ENCODE measurements at places on chromosomes 4 and X. TPM values are rescaled to one million over a fixed set of nuclear protein-coding genes. Genes with fewer than 3 reads are reported as not detected.
A peak's percentile ranks its signal among the peaks of the same experiment; 100 is the strongest.

Gene JCHAIN
- total RNA-seq = not detected

- H3K4me3 ChIP-seq = no peak overlapping the region
- H3K27ac ChIP-seq = no peak overlapping the region
- no peaks in the 10 kb centered on the region for H3K36me3 ChIP-seq
- DNase-seq = no peak
- peaks cover 40% of the 10 kb centered on the region for H3K27me3 ChIP-seq
- no peaks in the 10 kb centered on the region for H3K4me1 ChIP-seq
These were observed 91.7 kb upstream of the HPF1 start for GRCh38 chr4:169849456-169849855.

DNA sequence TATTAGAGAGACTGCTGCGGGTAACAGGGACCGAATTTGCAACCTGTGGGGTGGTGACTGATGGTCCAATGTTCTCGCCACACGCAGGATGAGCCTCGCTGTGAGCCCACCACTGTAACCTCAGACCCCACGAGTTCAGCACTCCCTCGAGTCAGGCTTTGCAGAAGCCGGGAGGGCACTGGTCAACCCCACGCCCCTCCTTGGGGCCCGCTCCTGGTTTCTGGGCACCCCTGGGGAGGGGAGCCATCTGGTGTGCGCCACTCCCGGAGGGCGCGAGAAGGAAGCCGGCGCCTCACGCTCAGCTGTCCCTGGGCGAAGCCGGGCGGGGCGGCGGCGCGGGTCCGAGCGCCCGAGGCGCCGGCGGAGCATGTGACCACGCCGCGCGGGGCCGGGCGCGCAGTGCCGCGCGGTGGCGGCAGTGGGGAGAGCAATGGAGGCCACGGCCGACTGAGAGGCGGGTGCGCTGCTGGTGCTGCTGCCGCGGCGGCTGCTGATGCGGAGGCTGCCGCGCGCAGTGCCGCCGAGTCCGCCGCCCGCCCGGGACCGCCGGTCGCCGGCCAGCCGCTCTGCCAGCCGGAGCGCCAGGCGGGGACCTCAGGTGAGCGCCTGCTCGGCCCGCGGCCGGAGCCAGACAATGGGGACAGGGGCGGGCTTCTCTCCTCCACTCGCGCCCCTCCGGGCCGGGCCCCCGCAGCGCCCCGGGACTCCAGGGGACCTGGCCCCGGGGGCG, 100.1 kb downstream of the CEP135 start:
- H3K36me3 ChIP-seq = no peaks in the 10 kb centered on the region
- H3K4me1 ChIP-seq = peaks cover 10% of the 10 kb centered on the region

DNA sequence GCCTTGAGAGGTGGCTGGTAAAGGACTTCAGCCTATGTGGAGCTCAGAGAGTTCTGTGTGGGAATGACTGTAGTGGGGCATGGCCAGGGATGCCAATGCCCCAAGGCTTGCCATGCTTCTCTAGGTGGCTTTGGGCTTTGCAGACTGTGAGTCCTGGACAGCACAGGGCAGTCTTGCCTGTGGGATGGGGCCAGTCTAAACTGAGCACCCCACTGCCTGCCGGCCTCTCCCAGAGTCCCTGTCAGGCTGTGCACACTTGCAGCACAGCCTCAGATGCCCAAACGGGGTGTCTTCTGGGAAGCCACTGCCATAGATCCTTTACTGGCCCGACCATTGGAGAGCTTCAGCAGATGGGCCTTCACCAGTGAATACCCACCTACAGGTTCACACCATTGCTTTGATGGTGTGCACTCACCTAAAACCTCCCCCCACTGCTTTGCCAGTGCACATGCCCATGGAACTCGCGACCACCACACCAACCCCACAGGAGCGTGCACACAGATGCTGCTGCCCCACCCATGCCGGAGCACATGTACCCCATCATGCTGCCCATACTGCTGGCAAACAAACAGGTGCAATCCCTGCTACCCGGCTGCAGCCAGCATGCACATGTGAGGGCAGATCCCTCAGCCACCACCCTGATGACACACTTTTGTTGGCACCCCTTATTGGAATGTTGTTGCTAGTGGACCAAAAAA, 97.3 kb upstream of the CNKSR2 start:
- no peak for DNase-seq
- H3K27ac ChIP-seq = no peak overlapping the region
- H3K4me3 ChIP-seq = no peak overlapping the region

DNA sequence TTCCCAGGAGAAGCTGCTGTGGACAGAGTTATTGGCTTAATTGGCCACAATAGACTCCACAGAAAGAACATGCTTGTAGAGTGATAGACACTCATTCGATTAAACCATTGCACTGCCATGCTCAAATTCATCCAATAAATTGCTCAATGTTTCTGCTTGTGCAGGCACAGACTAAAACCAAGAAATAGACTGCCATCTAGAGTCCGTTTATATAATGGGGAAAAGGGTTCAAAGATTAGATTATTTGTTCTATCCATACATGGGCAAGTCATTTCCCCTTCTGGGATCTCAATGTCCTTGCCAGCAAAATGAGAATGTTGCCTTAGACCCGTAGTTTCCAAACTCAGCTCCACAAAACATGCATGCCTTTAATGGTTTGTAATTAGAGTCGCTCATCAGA, 8.7 kb downstream of the SMIM10 start:
- no peak for DNase-seq
- H3K36me3 ChIP-seq = no peaks in the 10 kb centered on the region
- H3K4me3 ChIP-seq = no peak overlapping the region
- H3K4me1 ChIP-seq = peaks cover 4% of the 10 kb centered on the region
- no peak overlapping the region for H3K27ac ChIP-seq
- no peaks in the 10 kb centered on the region for H3K27me3 ChIP-seq

Gene HSPA4L
- total RNA-seq = not detected

DNA sequence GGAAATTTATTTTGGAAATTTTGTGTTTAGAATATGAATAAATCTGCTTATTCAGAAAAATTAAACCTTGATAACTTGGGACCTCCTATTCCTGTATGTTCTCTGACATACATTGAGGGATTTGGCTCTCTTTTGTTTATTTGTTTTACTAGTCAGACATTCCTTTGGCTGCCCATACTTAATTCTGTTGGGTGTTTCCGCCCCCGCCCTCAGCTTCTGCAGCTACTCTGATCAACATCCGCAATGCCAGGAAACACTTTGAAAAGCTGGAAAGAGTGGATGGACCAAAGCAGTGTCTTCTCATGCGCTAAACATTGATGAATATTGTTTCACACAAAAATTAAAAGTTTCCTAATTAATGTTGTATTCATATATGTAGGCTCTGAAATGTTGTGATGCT, 40.5 kb downstream of the RRAGB start:
- no peak overlapping the region for H3K27ac ChIP-seq
- H3K27me3 ChIP-seq = no peaks in the 10 kb centered on the region
- H3K4me3 ChIP-seq = no peak overlapping the region

DNA sequence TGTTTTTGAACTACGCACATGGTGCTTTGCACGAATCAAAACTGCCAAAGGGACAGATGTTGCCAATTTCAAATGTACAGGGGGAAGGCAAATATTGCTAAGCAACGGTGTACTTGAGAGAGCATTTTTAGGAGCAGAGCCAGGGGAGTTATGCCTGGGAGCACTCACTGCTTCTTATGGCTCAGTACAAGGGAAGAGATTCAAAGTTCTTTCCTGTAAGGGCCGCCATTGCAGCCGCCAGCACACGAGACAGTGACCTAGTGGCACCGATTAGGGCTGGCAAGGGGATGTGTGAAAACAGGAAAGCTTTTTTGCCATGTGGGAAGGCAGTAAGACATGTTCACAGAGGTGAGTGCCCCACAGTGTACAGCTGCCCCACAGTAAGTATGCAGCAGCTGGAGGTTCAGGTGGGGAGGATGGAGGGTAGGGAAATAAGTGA, 133.8 kb downstream of the AFF1 start:
- no peak for DNase-seq
- H3K4me3 ChIP-seq = no peak overlapping the region
- no peak overlapping the region for H3K27ac ChIP-seq

DNA sequence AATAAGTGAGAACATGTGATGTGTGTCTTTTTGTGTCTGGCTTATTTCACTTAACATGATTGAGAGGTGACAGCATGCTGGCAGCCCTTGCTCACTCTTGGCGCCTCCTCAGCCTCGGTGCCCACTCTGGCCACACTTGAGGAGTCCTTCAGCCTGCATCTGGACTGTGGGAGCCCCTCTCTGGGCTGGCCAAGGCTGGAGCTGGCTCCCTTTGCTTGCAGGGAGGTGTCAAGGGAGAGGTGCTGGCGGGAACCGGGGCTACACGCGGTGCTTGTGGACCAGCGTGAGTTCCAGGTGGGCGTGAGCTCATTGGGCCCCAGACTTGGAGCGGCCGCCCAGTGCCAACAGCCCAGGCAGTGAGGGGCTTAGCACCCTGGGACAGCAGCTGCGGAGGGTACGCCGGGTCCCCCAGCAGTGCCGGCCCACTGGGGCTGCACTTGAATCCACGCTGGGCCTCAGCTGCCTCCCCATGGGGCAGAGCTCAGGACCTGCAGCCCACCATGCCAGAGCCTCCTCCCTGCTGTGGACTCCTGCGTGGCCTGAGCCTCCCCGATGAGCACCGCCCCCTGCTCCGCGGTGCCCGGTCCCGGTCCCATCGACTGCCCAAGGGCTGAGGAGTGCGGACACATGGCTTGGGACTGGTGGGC, 658.6 kb downstream of the GRXCR1 start:
- no peaks in the 10 kb centered on the region for H3K27me3 ChIP-seq
- no peak overlapping the region for H3K4me3 ChIP-seq
- no peak overlapping the region for H3K27ac ChIP-seq
- no peaks in the 10 kb centered on the region for H3K4me1 ChIP-seq
- H3K36me3 ChIP-seq = no peaks in the 10 kb centered on the region

GRCh38 chr4:88063634-88064296, 56.3 kb downstream of the PKD2 start:
- H3K27me3 ChIP-seq = no peaks in the 10 kb centered on the region
- H3K36me3 ChIP-seq = peaks cover 10% of the 10 kb centered on the region
- peak overlapping the region; percentile 71 for H3K27ac ChIP-seq
- no peak for DNase-seq
- no peaks in the 10 kb centered on the region for H3K4me1 ChIP-seq

DNA sequence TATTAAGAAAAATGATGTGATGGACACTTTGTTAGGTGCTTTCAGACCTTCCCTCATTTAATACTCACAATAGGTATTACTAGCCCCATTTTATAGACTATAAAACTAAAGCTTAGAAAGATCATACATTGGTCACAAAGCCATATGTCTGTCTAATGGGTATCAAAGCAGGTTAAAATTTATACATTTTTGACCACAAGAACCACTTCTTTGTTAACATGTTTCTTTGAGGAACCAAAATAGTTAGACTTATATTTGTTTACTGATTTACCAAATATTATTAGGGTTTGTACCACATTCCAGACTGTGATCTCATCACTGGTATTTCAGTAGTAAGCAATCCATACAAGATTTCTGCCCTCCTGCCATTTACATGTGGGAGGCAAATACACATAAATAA, 363.3 kb downstream of the NAF1 start:
- H3K4me1 ChIP-seq = no peaks in the 10 kb centered on the region
- no peaks in the 10 kb centered on the region for H3K36me3 ChIP-seq
- DNase-seq = no peak
- H3K27me3 ChIP-seq = no peaks in the 10 kb centered on the region
- no peak overlapping the region for H3K27ac ChIP-seq

Gene TEC
- total RNA-seq = 2.3 TPM

GRCh38 chrX:113274345-113274744, 433.7 kb upstream of the AMOT start:
- no peaks in the 10 kb centered on the region for H3K36me3 ChIP-seq
- DNase-seq = no peak
- H3K27me3 ChIP-seq = no peaks in the 10 kb centered on the region
- H3K4me1 ChIP-seq = no peaks in the 10 kb centered on the region

DNA sequence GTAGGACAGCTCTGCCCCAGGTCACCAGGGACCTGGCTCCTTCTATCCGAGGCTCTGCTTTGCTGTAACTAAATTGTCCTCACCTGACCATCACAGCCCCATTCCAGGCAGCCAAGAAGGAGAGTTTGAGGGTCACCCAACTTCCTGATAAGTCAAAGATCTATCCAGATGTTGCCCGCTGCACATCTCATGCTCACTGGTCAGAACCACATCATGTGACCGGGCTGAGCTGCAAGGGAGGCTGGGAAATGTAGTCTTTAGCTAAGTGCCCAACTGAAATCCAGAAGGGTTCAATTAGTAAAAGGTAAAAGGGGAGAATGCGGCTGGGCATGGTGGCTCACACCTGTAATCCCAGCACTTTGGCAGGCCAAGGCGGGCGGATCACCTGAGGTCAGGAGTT, 18.4 kb downstream of the HMX1 start:
- no peak overlapping the region for H3K27ac ChIP-seq
- H3K4me3 ChIP-seq = no peak overlapping the region
- H3K36me3 ChIP-seq = peaks cover 4% of the 10 kb centered on the region
- H3K27me3 ChIP-seq = peaks cover 33% of the 10 kb centered on the region
- DNase-seq = no peak

DNA sequence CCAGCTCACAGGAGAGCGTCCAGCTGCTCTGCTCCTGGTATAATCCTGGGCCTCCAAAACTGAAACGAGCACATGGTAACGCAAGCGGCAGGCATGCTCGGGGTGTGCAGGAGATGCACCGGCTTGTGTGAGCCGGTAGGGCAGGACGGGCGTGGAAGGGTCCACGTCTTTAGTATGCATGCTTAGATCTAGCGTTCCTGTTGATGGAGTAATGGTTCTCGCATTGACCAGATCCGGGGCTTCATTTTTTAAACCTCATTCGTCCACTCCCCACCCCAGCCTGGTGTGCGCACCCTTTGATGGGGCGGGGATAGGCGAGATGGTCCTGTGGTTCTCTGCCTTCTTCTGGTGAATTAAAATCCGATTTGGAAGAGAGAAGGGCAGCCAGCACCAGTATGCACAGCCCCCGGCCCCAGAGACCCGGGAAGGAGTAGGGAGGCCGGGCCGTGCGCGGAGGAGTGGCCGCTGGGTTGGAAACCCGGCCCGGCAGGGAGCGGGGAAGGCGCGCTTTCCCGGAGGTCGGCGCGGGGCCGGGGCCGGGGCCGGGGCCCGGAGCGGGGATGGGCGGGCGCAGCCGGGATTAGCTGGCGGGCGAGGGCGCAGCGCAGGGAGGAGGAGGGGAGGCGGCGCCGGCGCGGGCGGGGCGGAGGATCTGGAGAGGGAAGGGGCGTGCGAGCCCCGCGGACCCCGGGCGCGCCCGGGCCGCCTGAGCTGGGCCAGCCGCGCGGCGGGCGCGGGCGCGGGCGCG, 39.9 kb downstream of the FAM149A start:
- peaks cover 12% of the 10 kb centered on the region for H3K4me1 ChIP-seq
- DNase-seq = no peak
- H3K36me3 ChIP-seq = peaks cover 2% of the 10 kb centered on the region

Data from T-helper 17 cell (primary cell).